ENCODE measurements at places on chromosomes 16 and 17. TPM values are rescaled to one million over a fixed set of nuclear protein-coding genes. Genes with fewer than 3 reads are reported as not detected.

GRCh38 chr17:60421273-60422161 is 772 bp upstream of the CHCT1 start:
- peak overlapping the region; percentile 10 for H3K27ac ChIP-seq
- H3K27me3 ChIP-seq: no peaks in the 10 kb centered on the region
- peak overlapping the region; percentile 53 for H3K4me3 ChIP-seq
- peak; percentile 86 for DNase-seq
- peaks cover 12% of the 10 kb centered on the region for H3K4me1 ChIP-seq

DNA sequence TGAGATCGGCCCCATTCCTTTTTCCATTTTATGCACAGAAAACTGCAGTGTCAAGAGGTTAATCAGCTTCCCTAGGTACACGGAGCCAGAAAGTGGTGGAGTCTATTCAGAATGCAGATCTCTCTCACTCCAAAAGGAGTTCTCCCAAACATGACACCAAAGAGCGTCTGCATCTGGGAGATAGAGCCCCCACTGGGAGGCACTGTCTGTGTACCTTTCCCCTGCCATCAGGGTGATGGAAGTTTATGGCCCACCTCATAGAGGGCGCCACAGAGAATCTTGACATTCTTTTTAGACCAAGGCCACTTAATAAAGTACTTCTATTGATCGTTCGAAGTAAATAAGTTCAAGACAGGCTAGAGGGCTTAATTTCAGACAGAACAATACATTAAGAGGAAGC is 493.7 kb upstream of the ERCC4 start:
- no peak overlapping the region for H3K27ac ChIP-seq
- DNase-seq: no peak
- H3K4me1 ChIP-seq: no peaks in the 10 kb centered on the region

- no peak for DNase-seq
- no peaks in the 10 kb centered on the region for H3K27me3 ChIP-seq
- peaks cover 40% of the 10 kb centered on the region for H3K36me3 ChIP-seq
These were observed 97.0 kb upstream of the FA2H start for GRCh38 chr16:74871608-74872007.

IRX3 gene
- 1.7 TPM for total RNA-seq

- no peaks in the 10 kb centered on the region for H3K36me3 ChIP-seq
- H3K27ac ChIP-seq: no peak overlapping the region
- H3K4me3 ChIP-seq: no peak overlapping the region
- H3K4me1 ChIP-seq: no peaks in the 10 kb centered on the region
- DNase-seq: no peak
These were observed 16.7 kb downstream of the SLC6A4 start for GRCh38 chr17:30218799-30219198.

DNA sequence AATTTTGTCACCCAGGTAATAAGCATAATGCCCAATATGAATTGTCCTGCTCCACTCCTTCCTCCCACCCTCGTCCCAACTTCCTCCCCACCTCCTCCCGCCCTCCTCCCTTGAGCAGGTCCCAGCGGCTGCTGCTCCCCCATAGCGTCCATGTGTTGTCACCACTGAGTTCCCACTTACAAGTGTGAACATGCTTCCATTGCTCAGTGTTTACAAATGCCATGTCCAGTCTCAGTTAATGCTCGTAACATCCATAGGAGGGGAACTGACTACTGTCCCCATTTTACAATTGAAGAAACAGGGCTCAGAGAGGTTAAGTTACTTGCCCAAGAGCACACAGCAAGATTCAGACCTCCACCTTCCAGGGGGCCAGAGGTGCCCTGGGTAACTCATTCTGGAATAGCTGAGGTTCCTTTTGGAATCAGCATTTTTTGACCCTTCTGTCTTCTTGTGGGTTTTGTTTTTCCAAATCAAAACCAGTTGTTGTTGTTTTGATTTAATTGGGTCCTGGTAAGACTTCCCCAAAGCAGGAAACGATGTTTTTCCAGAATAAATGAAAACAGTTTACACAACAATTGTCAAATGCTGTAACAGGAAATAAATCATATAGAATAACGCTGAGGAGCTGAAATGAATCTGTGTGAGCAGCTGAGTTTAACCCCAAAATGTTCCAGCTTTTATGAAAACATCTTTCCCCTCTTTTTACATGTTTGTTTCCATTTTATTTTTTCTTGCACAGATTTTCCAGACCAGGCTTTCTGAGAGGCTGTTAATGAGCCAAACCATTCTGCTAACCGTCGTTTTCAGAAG is 73.9 kb downstream of the ZDHHC7 start:
- H3K36me3 ChIP-seq: no peaks in the 10 kb centered on the region
- no peak for DNase-seq
- H3K4me1 ChIP-seq: no peaks in the 10 kb centered on the region
- H3K27me3 ChIP-seq: no peaks in the 10 kb centered on the region
- H3K4me3 ChIP-seq: no peak overlapping the region

ITGAX gene
- total RNA-seq: 6.5 TPM

- no peaks in the 10 kb centered on the region for H3K36me3 ChIP-seq
- H3K27ac ChIP-seq: no peak overlapping the region
- H3K4me1 ChIP-seq: no peaks in the 10 kb centered on the region
- no peak for DNase-seq
- no peak overlapping the region for H3K4me3 ChIP-seq
- H3K27me3 ChIP-seq: no peaks in the 10 kb centered on the region
These were observed 74.3 kb downstream of the SLC6A2 start for GRCh38 chr16:55730115-55730514.

GRCh38 chr17:78997231-78997741 is 12.3 kb downstream of the CANT1 start:
- DNase-seq: no peak
- H3K27me3 ChIP-seq: no peaks in the 10 kb centered on the region
- H3K4me3 ChIP-seq: no peak overlapping the region
- peaks cover 67% of the 10 kb centered on the region for H3K4me1 ChIP-seq
- peaks cover 89% of the 10 kb centered on the region for H3K36me3 ChIP-seq
- peak overlapping the region; percentile 76 for H3K27ac ChIP-seq

- no peaks in the 10 kb centered on the region for H3K27me3 ChIP-seq
- H3K36me3 ChIP-seq: no peaks in the 10 kb centered on the region
- DNase-seq: no peak
- H3K27ac ChIP-seq: peak overlapping the region; percentile 22
These were observed 113.6 kb downstream of the SNX29 start for GRCh38 chr16:12090151-12090530.

ZNF205 gene
- total RNA-seq: 21.9 TPM

KRT24 gene
- 0.58 TPM for total RNA-seq

AXIN1 gene
- total RNA-seq: 11.7 TPM

CRYBA1 gene
- not detected for total RNA-seq

DNA sequence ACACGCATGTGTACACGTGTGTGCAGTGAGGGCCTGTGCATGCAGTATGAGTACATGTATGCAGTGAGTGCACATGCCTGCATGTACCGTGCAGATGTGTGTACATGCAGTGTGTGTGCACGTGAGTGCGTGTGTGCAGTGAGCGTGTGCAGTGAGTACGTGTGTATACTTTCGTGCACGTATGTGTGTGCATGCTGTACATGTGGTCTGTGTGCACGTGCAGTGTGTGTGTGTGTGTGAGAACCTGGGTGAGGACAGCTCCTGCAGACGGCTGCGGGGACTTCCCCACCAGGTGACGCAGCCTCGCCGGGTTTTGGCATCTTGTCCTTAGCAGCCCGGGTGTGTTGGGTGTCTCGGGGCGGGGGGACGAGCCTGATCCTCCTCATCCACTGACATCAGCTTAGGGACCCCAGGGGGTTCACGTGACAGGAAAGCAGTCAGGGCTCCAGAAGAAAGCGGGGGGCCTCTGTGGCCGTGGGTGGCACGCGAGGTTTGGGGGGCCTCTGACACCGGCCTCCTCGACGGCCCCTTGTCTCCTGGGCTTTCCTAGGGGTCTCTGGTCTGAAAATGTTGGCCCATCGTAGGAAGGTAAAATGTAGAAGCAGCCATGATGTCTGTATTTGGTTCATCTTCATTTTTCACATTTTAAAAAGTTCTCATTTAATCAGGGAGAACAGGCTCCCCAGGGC is 119.6 kb upstream of the ZNF750 start:
- H3K4me3 ChIP-seq: no peak overlapping the region

- DNase-seq: no peak
- peaks cover 15% of the 10 kb centered on the region for H3K36me3 ChIP-seq
- H3K27me3 ChIP-seq: no peaks in the 10 kb centered on the region
- no peak overlapping the region for H3K27ac ChIP-seq
- no peaks in the 10 kb centered on the region for H3K4me1 ChIP-seq
These were observed 17.8 kb downstream of the STX8 start for GRCh38 chr17:9557857-9558256.

- peaks cover 64% of the 10 kb centered on the region for H3K36me3 ChIP-seq
- no peak overlapping the region for H3K4me3 ChIP-seq
- no peaks in the 10 kb centered on the region for H3K27me3 ChIP-seq
These were observed 14.8 kb upstream of the LIMD2 start for GRCh38 chr17:63714550-63715277.

- no peak for DNase-seq
- H3K27me3 ChIP-seq: no peaks in the 10 kb centered on the region
- H3K36me3 ChIP-seq: peaks cover 49% of the 10 kb centered on the region
- no peak overlapping the region for H3K27ac ChIP-seq
These were observed 18.2 kb downstream of the METTL9 start for GRCh38 chr16:21617607-21618006.

DNA sequence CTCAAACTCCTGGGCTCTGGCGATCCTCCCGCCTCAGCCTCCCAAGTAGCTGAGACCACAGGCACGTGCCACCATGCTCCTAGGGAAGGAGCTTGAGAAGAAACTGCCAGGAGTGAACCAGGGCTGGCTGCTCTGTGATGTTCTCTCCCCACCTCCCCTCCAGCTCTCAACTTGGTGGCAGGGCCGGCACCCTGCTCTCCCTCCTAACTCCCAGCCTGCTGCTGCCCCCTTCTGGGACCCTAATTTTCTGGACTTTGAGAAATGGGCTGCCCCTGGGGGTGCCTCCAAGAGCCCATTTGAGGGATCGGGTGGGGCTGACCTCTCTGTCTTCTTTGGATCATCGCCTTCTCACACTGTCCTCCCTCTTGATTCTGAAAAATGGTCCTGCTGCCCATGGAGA is 14.9 kb upstream of the STAT3 start:
- no peak for DNase-seq
- no peak overlapping the region for H3K4me3 ChIP-seq
- peaks cover 41% of the 10 kb centered on the region for H3K4me1 ChIP-seq
- H3K36me3 ChIP-seq: peaks cover 24% of the 10 kb centered on the region
- H3K27ac ChIP-seq: peak overlapping the region; percentile 84

DNA sequence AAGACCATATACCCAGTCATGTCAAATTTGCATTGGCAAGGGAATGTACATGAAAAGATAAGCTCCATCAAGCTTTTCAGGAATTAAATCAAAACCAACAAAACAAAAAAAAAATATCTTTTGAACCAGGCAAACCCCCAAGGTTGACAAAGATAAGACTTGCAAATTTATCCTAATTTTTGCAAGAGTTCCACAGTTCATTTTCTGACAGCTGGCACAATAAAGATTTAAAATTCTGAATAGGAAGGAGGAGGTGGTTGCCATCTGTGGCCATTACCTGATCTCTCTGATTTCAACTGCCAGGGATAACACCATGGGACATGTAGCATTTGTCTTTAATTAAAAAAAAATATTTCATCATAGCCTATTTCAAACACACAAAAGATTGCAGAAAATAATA is 135.9 kb upstream of the SHISA6 start:
- H3K36me3 ChIP-seq: no peaks in the 10 kb centered on the region
- no peak for DNase-seq
- no peaks in the 10 kb centered on the region for H3K27me3 ChIP-seq
- H3K4me1 ChIP-seq: no peaks in the 10 kb centered on the region

HS3ST6 gene
- not detected for total RNA-seq

DNA sequence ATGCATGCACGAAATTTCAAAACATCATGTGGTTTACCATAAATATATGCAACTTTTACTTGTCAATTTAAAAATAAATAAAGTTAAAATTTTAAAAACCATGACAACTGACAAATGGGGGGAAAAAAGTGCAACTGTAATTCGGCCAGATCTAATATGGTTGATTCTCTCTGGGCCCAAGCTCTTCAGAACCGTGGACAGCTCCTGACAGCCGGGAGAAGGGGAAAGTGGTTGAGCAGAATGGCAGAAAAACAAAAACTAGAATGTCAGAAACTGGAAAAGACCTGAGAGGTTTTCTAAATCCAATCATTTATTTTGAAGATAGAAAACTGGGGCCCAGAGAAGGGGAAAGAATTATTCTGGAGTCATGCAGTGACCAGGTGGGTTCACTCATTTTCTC is 126.6 kb downstream of the TMEM132E start:
- no peaks in the 10 kb centered on the region for H3K36me3 ChIP-seq
- no peak overlapping the region for H3K4me3 ChIP-seq
- no peaks in the 10 kb centered on the region for H3K27me3 ChIP-seq
- H3K27ac ChIP-seq: no peak overlapping the region
- DNase-seq: no peak

- H3K36me3 ChIP-seq: no peaks in the 10 kb centered on the region
- peaks cover 6% of the 10 kb centered on the region for H3K4me1 ChIP-seq
- peak overlapping the region; percentile 37 for H3K27ac ChIP-seq
These were observed 78.6 kb upstream of the ZNF469 start for GRCh38 chr16:88303890-88304819.

TMC6 gene
- total RNA-seq: 29.9 TPM

- peaks cover 74% of the 10 kb centered on the region for H3K4me1 ChIP-seq
- H3K36me3 ChIP-seq: no peaks in the 10 kb centered on the region
- H3K27me3 ChIP-seq: peaks cover 13% of the 10 kb centered on the region
- H3K27ac ChIP-seq: peak overlapping the region; percentile 3
- H3K4me3 ChIP-seq: no peak overlapping the region
These were observed 3.9 kb downstream of the GLIS2 start for GRCh38 chr16:4319454-4320421.

- no peak for DNase-seq
- H3K27me3 ChIP-seq: no peaks in the 10 kb centered on the region
- no peak overlapping the region for H3K27ac ChIP-seq
- H3K4me3 ChIP-seq: no peak overlapping the region
- no peaks in the 10 kb centered on the region for H3K36me3 ChIP-seq
These were observed 5.3 kb upstream of the NTN3 start for GRCh38 chr16:2465653-2466415.

ATP2A1 gene
- total RNA-seq: 21.7 TPM

- no peak overlapping the region for H3K4me3 ChIP-seq
- DNase-seq: peak; percentile 51
These were observed 114.9 kb downstream of the TRIM37 start for GRCh38 chr17:58991718-58992331.

DNA sequence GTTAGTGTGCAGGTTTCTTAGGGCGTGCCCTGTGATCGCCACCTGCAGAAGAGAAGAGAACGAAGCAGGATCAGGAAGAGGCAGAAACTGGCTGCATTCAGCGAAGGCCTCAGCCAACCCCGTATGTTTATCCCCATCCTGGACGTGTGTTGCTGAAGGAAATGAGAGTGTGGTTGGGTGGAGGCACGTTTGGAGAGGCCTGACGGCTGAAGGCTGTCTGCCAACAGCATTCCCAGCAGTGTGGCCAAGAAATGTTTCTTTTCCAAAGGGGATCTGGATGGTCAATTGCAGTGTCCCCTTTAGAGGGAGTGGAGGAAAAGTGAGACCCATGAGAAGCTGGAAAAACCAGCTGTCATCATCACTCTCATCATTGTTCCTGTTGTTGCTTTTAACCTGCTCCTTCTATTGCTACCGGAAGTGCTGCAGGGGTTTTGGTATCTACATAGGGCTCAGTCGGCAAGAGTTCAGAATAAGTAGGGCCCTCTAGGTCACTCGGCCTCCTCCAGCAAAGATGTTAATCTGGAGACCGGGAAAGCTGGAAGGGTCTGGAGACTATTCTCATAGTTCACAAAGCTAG is 46.5 kb upstream of the SLC47A1 start:
- DNase-seq: no peak
- H3K27me3 ChIP-seq: no peaks in the 10 kb centered on the region
- no peak overlapping the region for H3K4me3 ChIP-seq
- H3K27ac ChIP-seq: peak overlapping the region; percentile 31

TMEM235 gene
- not detected for total RNA-seq

- H3K4me3 ChIP-seq: no peak overlapping the region
- H3K27me3 ChIP-seq: no peaks in the 10 kb centered on the region
- no peak overlapping the region for H3K27ac ChIP-seq
- no peaks in the 10 kb centered on the region for H3K4me1 ChIP-seq
- H3K36me3 ChIP-seq: no peaks in the 10 kb centered on the region
- DNase-seq: no peak
These were observed 24.8 kb downstream of the SNX11 start for GRCh38 chr17:48132385-48132784.

OR4D1 gene
- not detected for total RNA-seq

Data from stomach (tissue), 19 donors.